Activated T-cell treated with anti-CD3 and anti-CD28 coated beads, Interleukin-2, amount 50 U/mL, for 24 hours (primary cell): ENCODE measurements at places on chromosomes 1 and 21.

- no peak for DNase-seq
Measured at GRCh38 chr21:45974073-45975019, 7.2 kb upstream of the COL6A1 start.

DNA sequence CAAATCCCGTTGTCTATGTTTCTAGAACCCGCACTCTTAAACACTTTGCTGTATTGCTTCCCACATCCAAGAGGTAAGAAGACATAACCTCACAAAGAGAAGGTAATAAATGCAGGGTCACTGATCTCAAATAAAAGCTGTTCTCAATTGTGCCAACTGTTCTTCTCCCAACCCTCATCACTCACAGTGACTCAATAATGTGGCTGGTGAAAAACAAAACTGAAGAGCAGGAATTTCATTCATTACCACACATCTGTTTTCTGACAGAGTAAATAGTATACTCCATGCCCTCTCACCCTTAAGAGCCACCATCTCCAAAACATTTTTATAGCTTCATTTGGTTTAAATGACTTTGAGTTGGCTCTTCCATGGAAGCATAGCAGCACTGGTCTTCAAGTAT, 6.2 kb upstream of the ERICH3 start:
- no peak for DNase-seq

DNA sequence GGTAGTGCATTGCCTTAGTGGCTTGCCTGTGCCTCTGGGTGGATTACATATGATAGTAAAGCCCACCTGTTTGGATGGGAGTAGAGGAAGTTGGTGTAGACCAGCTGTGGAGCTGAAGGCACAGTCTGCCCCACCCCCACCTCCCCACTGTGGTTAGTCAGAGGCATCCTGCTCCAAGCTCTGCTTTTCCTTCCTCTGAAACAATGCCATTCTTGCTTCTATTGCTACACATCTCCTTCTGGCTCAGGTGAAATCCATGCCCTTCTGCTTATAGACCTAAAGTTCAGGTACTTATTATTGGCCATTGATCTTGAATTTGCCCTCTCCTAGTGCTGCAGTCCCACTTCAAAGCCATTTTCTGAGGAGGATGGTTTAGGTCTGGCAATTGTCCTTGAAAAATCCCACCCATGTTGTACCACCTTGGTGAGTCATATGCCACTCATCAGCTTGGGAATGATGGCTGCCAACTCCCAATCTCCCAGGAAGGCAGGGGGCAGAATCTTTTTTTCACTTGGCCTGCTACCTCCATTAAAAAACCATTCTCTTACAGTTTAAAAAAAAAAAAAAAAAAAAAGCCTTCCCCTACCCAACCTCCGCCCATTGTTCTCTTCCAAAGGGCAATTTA, 6.7 kb upstream of the TXLNA start:
- DNase-seq, result no peak

GRCh38 chr1:225485226-225485625, 57.4 kb upstream of the LBR start:
- no peak for DNase-seq

- no peak for DNase-seq
Measured at GRCh38 chr1:15627343-15627988, 10.2 kb downstream of the DDI2 start.

GRCh38 chr1:197567442-197567841, 207.8 kb downstream of the DENND1B start:
- no peak for DNase-seq

DNA sequence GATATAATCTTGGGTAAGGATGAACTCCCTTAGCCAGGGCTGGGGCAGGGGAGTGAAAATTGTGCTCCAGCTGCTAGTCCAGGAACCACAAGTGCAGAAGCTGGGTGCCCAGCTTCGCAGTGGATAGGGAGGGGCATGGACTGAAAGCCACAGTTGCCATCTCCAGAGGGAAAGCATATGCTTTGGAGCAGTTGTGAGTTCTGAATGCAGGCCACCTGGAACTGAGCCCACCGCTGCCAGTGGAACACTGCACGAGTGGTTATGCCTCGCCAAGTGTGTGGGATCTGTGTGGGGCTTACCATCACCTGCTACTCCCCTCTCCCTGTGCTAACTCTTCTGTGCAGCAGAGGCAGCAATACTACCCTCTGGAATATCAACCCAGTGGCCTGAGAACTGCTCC, 158.4 kb upstream of the DPT start:
- DNase-seq, result no peak

- DNase-seq, result no peak
Measured at GRCh38 chr21:39842741-39843459, 24.3 kb upstream of the PCP4 start.

GRCh38 chr1:39045231-39045630, 19.1 kb downstream of the NDUFS5 start:
- no peak for DNase-seq

- DNase-seq, result no peak
Measured at GRCh38 chr1:29754573-29755375, 518.5 kb downstream of the PTPRU start.

- DNase-seq, result no peak
Measured at GRCh38 chr21:31476263-31477022, 132.4 kb upstream of the TIAM1 start.

DNA sequence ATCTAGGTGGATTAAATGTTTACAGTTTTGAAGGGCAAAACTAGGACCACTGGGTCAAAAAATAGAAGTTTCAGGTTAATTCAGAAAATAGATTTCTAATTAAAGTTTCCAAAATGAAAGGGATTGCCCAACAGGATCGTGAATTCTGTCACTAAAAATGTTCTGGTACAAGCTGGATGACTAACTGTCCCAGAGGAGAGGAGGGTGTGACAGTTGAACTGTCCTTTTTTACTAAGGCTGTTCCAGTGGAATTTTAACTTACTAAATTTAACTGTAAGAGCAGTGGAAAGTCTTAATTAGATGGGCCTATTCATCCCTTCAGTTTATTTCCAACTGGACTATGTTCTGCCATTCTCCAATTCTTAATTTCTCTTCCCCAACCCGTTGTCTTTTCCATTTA, 7.2 kb downstream of the SNX7 start:
- DNase-seq, result no peak

- DNase-seq, result no peak
Measured at GRCh38 chr1:96688767-96689166, 32.8 kb upstream of the PTBP2 start.

DNA sequence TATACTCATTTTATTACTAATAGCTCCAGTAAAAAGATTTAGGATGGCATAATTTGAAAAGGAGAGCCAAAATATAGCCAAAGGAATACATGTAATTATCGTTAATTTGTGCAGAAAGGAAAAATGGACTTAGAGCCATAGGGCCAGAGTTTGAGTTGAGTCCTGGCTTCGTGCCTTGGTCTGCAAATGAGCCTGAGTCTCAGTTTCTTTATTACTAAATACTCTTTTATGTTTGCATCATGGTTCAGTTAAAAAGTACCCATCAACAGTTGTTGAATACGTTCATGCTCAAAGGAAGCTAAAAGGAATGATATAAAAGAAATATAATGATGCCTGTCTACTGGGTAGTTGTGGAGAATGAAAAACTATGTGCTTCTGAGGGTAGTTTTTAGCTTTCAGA, 155.7 kb upstream of the FAM78B start:
- DNase-seq, result no peak

GRCh38 chr21:44944596-44944995, 4.8 kb downstream of the SLX9 start:
- no peak for DNase-seq

DNA sequence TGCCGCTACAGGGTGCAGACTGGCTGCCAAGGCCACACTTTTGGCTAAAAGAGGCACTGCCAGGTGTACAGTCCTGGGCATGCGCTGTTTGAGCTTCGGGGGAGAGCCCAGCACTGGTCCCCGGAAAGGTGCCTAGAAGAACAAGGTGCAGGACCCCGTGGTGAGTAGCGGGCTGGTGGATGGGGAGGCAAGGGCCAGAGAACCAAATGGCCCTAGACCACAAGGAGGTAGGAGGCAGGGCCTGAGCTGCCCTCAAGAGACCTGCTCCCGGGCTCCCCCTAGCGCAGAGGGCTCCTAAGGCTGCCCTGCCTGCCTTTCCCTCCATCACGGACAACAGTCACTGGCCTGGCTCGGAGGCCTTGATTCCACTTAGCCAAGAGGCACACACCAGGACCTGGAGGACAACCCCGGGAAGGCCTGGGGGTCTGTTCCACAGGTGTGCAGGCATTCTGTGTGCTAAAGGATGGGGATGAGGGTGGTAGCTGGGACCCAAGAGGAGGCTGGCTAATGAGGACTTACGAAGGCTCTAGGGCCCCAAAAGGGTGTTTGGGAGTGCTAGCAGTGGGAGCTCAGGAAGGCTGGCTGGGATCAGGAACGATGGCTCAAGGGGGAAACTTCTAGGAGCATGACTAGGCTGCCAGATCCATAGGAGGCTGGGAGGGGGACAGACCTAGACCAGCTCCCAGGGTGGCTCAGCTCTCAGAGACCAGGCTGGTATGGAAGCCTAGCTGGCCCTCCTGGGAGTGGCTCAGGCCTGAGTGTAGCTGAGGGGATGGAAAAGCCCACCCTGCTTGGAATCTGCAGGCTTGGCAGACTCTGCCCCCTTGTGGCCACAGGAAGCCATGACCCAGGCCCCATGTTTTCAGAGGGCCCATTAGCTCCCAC, 742 bp downstream of the ARTN start:
- DNase-seq, result peak; percentile 72

- no peak for DNase-seq
Measured at GRCh38 chr1:238745069-238745468, 641.3 kb upstream of the CHRM3 start.

GRCh38 chr21:27477296-27477695, 510.4 kb upstream of the ADAMTS5 start:
- no peak for DNase-seq

GRCh38 chr1:163771637-163772036, 449.9 kb downstream of the NUF2 start:
- DNase-seq, result no peak

DNA sequence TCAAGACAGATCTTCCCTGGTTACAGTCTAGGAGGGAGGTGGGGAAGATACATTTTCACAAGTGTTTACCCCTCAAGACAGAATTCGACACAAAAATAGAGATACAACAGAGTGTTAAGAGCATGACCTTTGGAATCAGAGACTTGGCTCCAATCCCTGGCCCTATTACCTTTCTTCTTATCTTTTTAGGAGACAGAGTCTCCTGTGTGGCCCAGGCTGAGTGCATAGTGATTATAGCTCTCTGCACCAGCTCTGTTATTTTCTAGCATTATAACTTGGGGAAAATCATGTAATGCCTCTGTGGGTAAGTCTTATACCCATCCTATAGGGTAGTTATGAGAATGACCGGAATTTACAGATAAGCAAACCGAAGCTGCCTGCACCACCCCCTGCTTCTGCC, 9.8 kb downstream of the NIPAL3 start:
- DNase-seq, result no peak

DNA sequence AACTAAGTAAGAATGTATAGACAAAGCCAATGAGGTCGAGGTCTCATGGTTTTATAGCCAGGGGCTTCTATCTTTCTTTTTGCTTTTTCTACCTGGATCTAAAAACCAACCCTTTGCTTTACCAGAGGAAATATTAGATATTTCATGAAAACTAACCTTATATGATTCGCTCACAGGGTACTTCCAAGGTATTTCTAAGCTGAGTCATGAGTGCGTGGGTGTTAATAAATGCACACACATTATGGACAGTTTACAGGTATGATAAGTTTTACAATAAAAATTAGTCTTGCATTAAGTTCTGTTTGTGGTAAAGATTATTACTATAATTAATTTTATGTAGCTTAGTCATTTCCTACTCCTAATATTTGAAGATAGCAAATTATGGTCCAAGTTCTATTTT, 217.2 kb downstream of the CHRM3 start:
- DNase-seq, result no peak

- DNase-seq, result no peak
Measured at GRCh38 chr1:54410359-54410758, 4.2 kb upstream of the SSBP3 start.

DNA sequence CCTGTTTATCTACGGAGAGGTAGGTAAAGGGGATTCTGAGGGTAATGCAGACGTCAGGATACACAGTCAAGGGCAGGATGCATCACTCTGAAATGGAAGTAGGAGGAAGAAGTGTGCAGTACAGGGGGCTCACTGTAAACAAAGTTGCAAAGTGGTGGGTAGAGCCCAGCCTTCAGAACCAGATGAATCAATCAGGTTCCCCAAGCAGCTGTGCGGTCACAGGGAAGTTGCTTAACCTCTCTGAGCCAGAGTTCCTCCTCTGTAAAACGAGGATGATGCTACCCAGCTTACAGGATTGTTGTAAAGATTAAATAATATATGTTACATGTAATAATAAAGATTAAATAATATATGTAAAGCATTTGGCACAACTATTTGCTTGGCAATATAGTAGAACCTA, 13.5 kb upstream of the MYOM3 start:
- no peak for DNase-seq

- DNase-seq, result no peak
Measured at GRCh38 chr21:24428591-24429199, 1178.6 kb downstream of the MRPL39 start.

GRCh38 chr1:243407284-243408018, 151.6 kb downstream of the SDCCAG8 start:
- no peak for DNase-seq

GRCh38 chr1:223142269-223142668, 779 bp downstream of the TLR5 start:
- DNase-seq, result no peak

- no peak for DNase-seq
Measured at GRCh38 chr1:156752843-156753482, 1.5 kb upstream of the HDGF start.

- DNase-seq, result no peak
Measured at GRCh38 chr1:115927971-115928370, 48.3 kb upstream of the SLC22A15 start.

- DNase-seq, result no peak
Measured at GRCh38 chr1:241822846-241823245, 25.2 kb upstream of the EXO1 start.

GRCh38 chr1:178938101-178938958, 67.5 kb upstream of the ANGPTL1 start:
- DNase-seq, result no peak

- no peak for DNase-seq
Measured at GRCh38 chr1:8739377-8739776, 78.1 kb downstream of the RERE start.

DNA sequence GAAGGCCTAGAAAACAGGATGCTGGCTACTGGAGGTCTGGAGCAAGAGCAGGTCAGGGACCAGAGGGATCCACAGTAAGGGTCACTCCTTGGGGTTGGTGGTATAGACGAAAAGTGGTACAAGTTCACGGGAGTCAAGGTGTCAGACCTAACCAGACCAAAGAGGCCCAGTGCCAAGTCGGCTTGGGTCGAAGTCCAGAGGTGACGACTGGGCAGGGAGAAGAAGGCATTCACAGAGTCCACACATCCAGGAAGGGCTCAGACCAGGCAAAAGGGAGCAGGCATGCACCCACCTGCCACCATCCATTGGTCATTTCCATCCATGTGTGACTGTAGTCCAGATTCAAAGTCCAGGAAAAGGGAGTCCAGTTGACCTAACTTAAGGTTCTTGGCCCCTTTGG, 27.1 kb upstream of the SYT6 start:
- no peak for DNase-seq

- DNase-seq, result peak; percentile 13
Measured at GRCh38 chr21:44372616-44373015, 19.2 kb downstream of the TRPM2 start.
